M059J (cell line): ENCODE measurements at places on chromosomes 7 and 10. TPM values are rescaled to one million over a fixed set of nuclear protein-coding genes. Genes with fewer than 3 reads are reported as not detected.

SNX13 gene
- 18.5 and 36.1 TPM in 2 replicates for total RNA-seq

PKD2L1 gene
- total RNA-seq = not detected in 2 replicates

SDK1 gene
- under 0.01 and 0.27 TPM in 2 replicates for total RNA-seq

PTEN gene
- total RNA-seq = 7.1 and 15.4 TPM in 2 replicates

GRCh38 chr10:62456611-62457101 is 82.5 kb downstream of the ZNF365 start:
- DNase-seq = no peak

DNA sequence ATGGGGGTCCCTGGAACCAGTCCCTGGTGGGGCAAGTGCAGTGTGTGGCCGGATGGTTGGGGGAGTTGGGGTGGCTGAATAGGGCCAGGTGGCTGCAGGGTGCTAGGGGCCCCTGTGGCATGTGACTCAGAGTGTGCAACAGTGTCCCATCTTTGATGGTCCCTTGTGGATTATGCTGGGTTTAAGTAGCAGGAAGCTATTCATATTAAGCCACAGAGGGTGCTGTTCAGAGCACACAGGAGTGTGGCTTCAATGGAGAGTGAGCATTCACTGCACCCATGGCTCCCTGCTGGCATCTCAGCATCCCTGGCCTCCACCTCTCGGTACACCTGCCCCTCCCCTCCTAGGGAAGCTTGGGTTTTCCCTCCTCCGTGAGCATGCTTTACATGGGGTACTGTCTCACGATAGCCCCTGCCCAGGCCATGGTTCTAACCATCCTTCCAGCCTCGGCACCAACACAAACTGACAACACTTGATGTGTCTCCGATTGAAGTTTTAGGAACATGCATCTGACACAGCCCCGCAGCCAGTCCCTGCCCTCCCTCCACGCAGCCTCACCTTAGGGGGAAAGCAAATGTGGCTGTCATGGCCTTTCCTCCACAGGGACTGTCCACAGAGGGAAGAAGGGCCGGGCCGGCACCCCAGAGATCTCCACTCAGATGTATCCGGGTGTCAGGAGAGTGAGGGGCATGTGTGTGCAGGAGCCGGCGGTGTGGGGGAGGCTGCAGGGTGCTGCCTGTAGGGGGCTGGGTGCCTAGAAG is 30.4 kb upstream of the PPIF start:
- DNase-seq = peak; percentile 66

- no peak for DNase-seq
Observed at GRCh38 chr7:129458171-129458570, 23.9 kb downstream of the STRIP2 start.

- DNase-seq = no peak
Observed at GRCh38 chr7:100839361-100839760, 12.0 kb upstream of the EPHB4 start.

GRCh38 chr7:1567049-1567771 is 2.6 kb downstream of the PSMG3 start:
- peak; percentile 81 for DNase-seq
